ENCODE measurements at places on chromosomes 2 and 18. TPM values are rescaled to one million over a fixed set of nuclear protein-coding genes. Genes with fewer than 3 reads are reported as not detected.

GRCh38 chr2:197674591-197674990 is 796 bp downstream of the RFTN2 start:
- peaks cover 25% of the 10 kb centered on the region for H3K27me3 ChIP-seq
- no peak overlapping the region for H3K27ac ChIP-seq
- DNase-seq, result no peak
- no peak overlapping the region for H3K4me3 ChIP-seq

DNA sequence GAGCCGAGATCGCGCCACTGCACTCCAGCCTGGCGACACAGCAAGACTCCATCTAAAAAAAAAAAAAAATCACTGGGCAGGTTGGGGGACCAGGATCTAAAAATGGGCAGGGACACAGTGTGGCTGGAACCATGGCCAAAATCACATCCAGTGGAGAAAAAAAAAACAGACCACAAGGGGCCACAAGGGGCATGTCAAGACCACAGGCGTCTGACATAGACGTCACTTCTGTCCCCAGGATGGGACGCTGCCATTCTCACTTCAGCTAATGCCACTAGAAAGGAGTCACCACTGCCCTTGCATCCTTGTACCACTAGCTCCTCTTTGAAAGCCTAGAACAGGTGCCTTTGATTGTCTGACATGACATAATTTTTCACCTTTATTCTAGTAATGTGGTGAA is 2.5 kb upstream of the POMC start:
- no peak overlapping the region for H3K27ac ChIP-seq
- peaks cover 62% of the 10 kb centered on the region for H3K27me3 ChIP-seq
- DNase-seq, result no peak
- H3K36me3 ChIP-seq, result no peaks in the 10 kb centered on the region

DNA sequence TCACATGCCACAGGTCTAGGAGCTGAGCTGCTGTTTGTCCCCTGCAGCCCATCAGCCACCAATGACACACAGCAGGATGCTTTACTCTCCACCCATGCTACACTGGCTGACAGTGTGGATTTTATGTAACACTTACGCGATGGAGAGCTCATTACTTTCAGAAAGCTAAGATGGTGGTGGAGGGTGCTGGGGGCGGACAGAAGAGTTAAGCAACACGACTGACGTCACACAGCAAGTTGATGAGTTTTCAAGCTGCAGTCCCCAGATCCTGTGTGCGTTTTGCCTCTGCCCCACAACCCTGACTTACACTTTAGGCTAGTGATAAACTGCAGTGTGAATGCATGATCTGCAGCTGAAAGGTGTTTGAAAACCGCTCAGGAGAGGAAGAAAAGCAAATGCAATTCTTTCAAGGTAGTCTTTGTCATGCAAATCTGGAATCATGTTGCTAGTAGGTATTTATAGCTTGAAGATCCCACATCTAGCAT is 42.4 kb downstream of the MRPS5 start:
- peak overlapping the region; percentile 80 for H3K27ac ChIP-seq
- DNase-seq, result peak; percentile 42
- no peaks in the 10 kb centered on the region for H3K27me3 ChIP-seq
- H3K4me1 ChIP-seq, result peaks cover 57% of the 10 kb centered on the region

DNA sequence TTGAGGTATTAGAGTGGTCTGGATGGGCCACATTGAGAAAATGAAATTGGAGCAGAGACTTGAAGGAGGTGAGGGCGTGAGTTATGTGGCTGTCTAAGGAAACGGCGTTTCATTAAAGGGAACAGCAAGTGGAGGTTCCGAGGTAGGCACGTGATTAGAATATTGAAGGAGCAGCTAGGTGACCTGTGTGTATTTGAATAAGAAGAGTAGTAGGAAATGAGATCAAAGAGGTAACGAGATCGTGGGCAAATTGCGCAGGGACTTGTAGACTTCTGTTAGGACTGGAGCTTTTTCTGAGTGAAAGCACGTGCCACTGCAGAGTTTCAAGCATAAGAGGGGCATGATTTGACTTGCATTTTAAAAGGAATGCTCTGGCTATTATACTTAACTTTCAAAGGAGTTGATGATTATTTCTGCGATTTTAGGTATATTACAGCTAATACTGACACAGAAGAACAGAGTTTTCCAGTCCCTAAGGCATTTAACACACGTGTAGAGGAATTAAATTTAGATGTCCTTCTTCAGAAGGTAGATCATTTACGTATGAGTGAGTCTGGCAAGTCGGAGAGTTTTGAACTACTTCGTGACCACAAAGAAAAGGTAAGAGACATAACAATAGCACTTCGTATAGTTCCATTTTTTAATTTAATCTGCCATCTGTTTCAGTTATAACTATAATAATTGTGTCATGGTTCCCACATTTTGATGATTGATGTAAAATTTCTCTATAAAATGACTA is 48.7 kb downstream of the RMDN2 start:
- no peak for DNase-seq
- no peak overlapping the region for H3K27ac ChIP-seq
- H3K36me3 ChIP-seq, result no peaks in the 10 kb centered on the region
- no peak overlapping the region for H3K4me3 ChIP-seq
- peaks cover 2% of the 10 kb centered on the region for H3K27me3 ChIP-seq
- no peaks in the 10 kb centered on the region for H3K4me1 ChIP-seq

DNA sequence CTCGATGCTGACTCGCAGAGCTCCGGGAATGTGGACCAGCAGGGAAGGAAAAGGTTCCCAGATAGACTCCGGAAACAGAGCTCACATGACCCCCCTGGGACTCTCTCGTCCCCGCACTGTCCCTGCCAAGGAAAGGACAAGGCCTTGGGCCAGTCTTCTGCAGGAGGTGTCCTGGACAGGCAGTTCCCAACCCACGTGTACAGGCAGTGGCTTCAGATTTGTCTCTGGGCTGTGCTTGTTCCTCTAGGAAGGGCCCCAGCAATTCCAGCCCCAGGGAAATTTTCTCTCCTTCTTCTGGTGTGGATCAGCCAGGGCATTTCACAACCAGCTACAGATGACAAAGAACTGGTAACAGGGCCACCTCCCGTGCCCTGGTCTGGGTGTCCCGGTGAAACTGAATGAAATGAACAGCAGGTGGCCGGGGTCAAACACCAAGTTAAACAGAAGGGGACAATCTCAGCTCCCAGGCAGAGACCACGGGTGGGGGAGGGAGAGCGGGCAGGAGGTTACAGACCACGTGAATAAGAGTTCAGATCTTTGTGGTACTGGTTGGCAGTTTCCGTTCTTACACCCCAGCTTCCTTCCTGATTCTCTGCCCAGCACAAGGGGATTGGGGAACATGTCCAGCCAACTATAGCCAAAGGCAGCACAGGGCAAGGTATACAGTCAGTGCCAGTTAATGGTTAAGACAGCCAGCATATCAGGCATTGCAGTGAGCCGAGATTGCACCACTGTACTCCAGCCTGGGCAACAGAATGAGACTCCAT is 52.2 kb upstream of the CAB39 start:
- peak overlapping the region; percentile 78 for H3K4me3 ChIP-seq
- DNase-seq, result peak; percentile 69
- no peaks in the 10 kb centered on the region for H3K27me3 ChIP-seq
- H3K36me3 ChIP-seq, result peaks cover 22% of the 10 kb centered on the region
- H3K27ac ChIP-seq, result peak overlapping the region; percentile 91

GRCh38 chr2:127471286-127471988 is 53.2 kb downstream of the PROC start:
- no peak overlapping the region for H3K27ac ChIP-seq
- no peak for DNase-seq
- H3K4me3 ChIP-seq, result no peak overlapping the region
- peaks cover 25% of the 10 kb centered on the region for H3K36me3 ChIP-seq

GRCh38 chr18:12366784-12367183 is 10.2 kb downstream of the AFG3L2 start:
- H3K27ac ChIP-seq, result peak overlapping the region; percentile 14
- no peak overlapping the region for H3K4me3 ChIP-seq
- H3K27me3 ChIP-seq, result no peaks in the 10 kb centered on the region
- H3K36me3 ChIP-seq, result peaks cover 40% of the 10 kb centered on the region
- no peak for DNase-seq

DNA sequence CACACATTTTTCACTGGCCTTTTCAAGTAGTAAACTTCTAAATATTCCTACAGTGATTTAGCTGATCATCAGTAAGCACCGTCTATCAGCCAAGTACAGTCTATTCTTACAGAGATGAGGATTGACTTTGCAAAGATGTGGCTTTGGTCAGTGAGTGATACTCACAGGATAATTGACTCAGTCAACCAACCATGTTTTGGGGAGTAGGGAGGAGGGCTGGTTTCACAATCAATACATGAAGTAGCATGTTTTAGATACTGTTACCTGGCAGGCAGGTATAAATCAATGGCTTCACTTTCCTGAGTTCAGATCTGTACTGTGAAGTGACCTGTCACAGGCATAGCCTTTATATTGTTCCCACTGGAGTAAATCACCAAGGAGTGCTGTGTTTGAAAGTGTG is 27.2 kb downstream of the OSBPL6 start:
- H3K27ac ChIP-seq, result no peak overlapping the region
- H3K4me1 ChIP-seq, result no peaks in the 10 kb centered on the region
- no peak overlapping the region for H3K4me3 ChIP-seq
- DNase-seq, result no peak

DNA sequence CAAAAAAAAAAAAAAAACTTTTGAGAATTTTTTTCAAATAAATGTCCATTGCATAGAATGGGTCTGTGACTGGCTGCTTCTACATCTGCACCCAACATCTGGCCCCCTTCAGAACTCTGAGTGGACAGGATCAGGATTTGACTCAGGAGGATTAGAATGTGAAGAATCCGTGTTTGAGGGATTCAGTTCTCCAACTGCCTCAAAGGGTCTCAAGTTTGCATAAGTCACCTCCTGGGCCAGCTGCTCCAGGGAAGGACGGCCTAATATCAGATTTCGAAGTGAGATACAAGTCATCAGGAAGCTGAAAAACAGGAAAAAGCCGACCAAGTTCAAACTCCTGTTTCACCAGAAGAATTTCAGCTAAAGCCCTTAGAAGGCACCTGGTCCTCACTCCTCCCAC is 10.9 kb downstream of the MAT2A start:
- no peak overlapping the region for H3K4me3 ChIP-seq
- H3K36me3 ChIP-seq, result peaks cover 55% of the 10 kb centered on the region
- DNase-seq, result no peak

DNA sequence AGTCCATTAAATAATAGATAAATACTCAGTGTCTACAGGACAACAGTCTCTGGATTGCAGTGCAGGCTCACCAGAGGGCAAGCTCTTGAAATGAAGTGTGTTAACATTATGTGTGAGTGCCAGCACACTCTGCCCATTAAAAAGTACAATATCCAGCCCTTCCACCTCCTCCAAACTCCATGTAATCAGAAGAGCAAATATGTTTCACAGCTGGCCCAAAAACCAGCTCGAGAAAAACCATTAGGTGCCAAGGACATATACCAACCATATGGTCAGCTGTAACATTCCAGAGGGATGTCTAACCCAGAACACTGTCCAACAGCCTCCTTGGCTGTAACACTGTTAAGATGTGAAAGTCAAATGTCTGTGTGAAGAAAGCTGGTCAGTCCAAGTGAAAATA is 112.2 kb downstream of the ZNF385B start:
- H3K4me3 ChIP-seq, result no peak overlapping the region
- H3K27ac ChIP-seq, result no peak overlapping the region
- H3K4me1 ChIP-seq, result no peaks in the 10 kb centered on the region
- H3K36me3 ChIP-seq, result no peaks in the 10 kb centered on the region

DNA sequence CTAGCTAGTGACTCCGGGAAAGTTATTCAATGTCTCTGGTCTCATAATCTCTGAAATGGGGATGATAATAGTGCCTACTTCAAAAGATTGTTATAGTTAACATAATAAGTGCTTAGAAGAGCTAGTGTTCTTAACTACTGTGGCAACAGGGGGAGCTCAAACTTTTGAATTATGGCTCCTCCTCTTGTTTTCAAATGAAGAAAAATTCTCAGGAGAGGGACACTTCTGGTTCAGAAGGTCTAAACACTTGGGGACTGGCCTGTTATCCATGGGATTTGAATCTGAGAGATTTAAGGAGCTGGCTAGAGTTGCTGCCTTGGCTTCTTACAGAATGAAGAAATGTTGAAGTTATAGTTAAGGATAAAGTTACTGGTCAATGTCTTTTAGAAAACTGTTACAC is 92.2 kb upstream of the ITGB6 start:
- peaks cover 84% of the 10 kb centered on the region for H3K36me3 ChIP-seq
- no peak overlapping the region for H3K4me3 ChIP-seq
- no peak for DNase-seq
- H3K4me1 ChIP-seq, result peaks cover 38% of the 10 kb centered on the region

GRCh38 chr18:48136051-48136826 is 205.8 kb upstream of the SMAD2 start:
- H3K4me3 ChIP-seq, result no peak overlapping the region
- H3K27me3 ChIP-seq, result peaks cover 73% of the 10 kb centered on the region
- peaks cover 12% of the 10 kb centered on the region for H3K4me1 ChIP-seq
- DNase-seq, result no peak
- H3K27ac ChIP-seq, result no peak overlapping the region

- no peak overlapping the region for H3K4me3 ChIP-seq
- no peaks in the 10 kb centered on the region for H3K36me3 ChIP-seq
- no peaks in the 10 kb centered on the region for H3K4me1 ChIP-seq
- H3K27me3 ChIP-seq, result peaks cover 18% of the 10 kb centered on the region
- no peak for DNase-seq
- H3K27ac ChIP-seq, result no peak overlapping the region
These were observed 12.6 kb downstream of the CRACDL start for GRCh38 chr2:98923244-98923940.

SOX11 gene
- total RNA-seq, result not detected

TMEM178A gene
- total RNA-seq, result 0.32 TPM

TPGS2 gene
- total RNA-seq, result 125 TPM

HSBP1L1 gene
- 7.2 TPM for total RNA-seq

Data from activated CD4-positive, alpha-beta T cell treated with anti-CD3 and anti-CD28 coated beads, Interleukin-2, amount 10 ng/mL, durations not matched to agents 7 days and 5 days (primary cell).